WERI-Rb-1 (cell line): ENCODE measurements at places on chromosomes 16 and 17.

DNA sequence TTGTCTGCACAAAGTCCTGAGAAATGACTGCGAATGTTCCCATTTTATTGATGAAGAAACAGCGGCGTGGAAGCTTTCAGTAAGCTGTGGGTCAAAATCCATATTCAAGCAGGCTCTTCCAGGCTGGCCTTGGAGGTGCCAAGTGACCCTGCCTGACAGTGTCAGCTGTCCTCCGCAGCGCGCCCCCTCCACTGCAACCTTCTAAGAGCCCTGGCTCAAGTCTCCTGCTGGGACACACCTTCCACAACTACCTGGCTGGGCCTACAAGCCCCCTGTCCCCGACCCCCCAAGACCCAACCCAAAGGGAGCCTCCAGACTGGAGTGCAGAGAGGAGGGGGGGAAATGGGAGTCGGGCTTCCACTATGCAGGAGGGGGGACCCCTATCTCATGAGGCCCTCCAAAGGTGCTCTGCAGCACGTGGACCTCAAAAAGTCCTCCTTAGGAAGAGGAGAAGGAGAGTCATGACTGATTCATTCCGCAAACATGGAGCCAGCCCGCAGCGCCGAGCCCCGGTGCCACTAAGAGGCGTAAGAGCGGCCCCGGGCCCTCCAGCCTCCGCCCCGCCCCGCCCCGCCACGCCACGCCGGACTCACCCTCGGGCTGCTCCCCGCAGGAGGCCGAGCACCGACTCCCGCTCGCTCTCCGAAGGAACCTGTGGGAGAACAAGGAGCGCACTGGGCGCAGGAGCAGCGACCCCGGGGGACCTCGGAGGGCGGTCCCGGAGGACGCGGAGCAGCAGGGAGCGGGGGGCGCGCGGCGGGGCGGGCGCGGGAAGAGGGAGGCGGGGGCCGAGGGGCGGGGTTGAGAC lies 574 bp downstream of the MPP3 start:
- peak; percentile 76 for DNase-seq

- DNase-seq = no peak
These were observed 68.5 kb upstream of the LHX1 start for GRCh38 chr17:36868777-36869176.

DNA sequence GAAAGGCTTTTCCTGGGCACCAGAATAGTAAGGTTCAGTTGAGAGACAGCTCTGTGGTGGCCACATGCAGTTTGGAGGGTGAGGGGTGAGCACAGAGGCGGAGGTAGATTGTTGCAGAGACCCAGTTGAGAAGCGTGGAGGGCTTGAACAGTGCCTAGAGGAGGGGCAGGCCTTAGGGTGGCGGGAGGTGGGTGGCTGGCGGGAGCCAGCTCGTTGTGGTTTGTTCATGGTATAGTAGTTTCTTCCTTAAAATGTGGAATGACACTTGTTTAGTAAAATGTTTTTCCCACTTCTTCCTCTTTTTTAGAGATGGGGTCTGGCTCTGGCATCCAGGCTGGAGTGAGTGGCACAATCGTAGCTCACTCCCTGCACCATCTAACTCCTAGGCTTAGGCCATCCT lies 14.2 kb downstream of the USP10 start:
- DNase-seq = no peak

DNA sequence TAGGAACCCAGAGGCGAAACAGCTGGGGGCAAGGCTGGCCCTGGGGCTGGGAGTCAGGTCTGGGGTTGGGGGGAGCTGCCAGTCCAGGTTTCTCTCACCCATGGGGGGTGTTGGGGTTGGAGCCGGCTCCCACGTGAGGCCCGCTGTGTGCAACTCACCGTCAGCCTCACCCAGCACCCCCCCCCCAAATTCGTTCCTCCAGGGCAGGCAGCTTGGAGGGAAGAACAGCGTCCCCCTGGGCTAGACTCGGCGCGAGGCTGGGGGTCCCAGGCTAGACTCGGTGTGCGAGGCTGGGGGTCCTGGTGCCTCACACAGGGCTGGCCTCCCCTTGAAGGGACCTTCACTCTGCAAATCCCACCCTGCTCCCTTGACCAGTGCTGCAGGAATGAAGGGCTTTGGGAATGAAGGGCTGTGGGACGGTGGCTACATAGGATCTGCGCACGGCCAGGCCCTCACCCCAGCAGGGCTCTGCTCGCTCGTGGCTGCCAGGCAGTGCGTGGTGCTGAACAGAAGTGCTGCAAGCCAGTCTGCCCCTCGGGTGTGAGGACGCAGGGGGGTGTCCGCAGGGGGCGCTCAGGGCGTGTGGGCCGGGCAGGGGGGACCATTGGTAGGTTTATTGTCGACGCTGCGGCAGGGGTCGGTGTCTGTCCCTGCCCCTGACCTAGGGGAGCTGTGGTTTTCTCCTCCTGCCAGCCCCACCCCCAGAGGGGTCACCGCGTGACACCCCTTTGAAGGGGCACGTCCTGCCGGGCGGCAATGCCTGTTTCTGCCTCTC lies 74.7 kb downstream of the KLHDC4 start:
- no peak for DNase-seq

GRCh38 chr16:81279392-81279791 lies 35.4 kb upstream of the GAN start:
- no peak for DNase-seq

GRCh38 chr16:48102083-48103008 lies 53.4 kb downstream of the ABCC12 start:
- DNase-seq = no peak

DNA sequence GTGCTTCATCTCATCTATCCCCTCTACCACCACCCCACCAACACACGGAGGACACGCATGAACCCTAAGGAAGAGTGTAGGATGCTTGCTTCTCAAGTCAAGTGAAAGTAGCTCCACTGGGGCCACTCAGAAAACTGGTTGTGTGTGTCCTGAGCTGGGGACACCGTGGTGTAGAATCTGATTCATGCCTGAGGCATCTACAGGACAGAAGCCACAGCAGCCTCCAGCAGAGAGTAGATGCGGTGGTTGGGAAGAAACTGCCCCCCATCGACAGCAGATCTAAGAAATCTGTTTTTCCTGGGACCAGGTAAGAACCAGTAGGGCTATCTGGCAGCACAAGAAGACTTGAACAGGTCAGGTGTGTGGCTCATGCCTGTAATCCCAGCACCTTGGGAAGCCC lies 51.9 kb upstream of the HLF start:
- no peak for DNase-seq

DNA sequence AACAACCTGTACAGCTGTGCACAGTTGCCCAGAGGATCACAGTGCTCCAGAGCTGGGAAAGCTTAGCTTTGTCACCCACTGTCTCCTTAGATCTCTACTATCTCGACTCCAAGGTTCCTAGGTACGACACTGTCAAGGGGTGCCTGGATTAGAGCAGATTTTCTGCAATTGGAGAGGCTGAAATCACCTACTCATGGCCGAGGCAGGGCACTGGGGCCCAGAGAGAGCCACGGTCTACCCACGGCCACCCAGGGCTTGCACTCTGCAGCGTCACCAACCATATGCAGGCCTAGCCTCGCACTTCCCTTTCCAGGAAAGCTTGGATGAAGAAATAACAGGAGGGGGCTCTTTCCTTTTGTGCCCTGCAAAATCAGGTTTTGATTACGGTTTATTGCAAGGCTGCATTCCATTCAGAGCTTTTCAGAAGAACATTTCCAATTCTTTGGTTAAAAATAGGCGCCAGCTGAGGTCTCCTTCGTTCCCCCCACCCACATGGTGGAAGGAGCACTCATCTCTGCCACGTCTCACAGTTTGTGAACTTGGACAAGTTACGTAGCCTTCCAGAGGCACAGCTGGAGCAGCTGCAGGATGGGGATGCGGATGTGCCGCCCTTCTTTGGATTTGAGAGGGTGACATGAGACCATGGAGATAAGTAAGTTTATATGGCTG lies 80.0 kb downstream of the IRX5 start:
- no peak for DNase-seq

GRCh38 chr17:61140081-61140786 lies 259.4 kb upstream of the TBX2 start:
- no peak for DNase-seq

- no peak for DNase-seq
These were observed 5.1 kb downstream of the LDHD start for GRCh38 chr16:75111514-75111940.

GRCh38 chr17:77196251-77196650 lies 55.5 kb downstream of the SEC14L1 start:
- DNase-seq = no peak

- peak; percentile 41 for DNase-seq
These were observed 263.8 kb downstream of the HS3ST3A1 start for GRCh38 chr17:13337864-13338371.

DNA sequence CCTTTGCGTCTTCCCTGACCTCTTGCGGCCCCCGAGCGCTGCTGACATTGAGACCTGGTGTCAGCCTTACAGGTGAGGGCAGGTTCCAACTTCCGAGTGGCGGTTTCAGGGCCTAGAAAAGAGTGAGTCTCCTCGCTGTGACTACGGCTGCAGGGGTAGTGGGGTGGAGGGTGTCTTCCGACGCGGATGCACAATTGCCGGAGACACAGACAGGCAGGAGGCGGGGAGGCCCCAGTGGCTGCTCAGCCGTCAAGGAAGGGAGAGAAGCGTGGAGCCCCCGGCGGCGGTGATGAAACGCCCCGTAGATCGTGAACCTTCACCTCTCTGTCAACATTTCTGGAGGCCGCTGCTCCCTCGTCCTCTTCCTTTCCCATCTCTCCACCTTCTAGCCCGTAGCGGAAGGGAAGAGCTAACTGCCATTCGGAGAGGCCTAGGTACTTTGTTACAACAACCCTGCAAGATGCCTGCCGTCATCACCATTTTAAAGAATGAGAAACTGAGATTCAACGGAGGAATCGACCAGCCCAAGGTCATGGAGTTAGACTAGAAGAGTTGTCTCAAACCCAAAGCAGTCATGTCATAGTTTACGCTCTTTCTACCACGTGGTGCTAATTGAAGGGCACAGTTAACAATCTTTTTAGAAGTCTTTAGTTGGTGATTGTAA lies 485 bp downstream of the DNAJA3 start:
- no peak for DNase-seq

GRCh38 chr16:3961449-3961849 lies 80.9 kb upstream of the CREBBP start:
- no peak for DNase-seq

DNA sequence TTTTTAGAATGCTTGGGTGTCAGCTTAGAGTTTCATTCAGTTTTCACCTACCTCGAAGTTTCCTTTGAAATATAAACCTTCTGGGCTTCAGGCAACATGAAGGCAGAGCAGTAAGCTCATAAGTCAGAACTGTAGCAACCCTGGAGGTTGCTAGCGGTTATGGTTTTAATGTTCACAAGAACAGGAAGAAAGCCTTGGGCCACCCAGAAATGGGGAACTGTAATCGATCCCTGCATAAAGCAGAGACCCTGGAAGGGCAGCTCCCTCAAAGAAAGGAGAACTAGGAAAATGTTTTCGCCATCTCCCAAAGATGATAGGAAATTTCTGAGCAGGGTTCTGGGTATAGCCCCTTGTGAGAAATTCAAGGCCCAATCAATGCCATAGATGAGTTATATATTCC lies 47.8 kb upstream of the RASL10B start:
- DNase-seq = no peak

GRCh38 chr17:79298799-79299198 lies 224.2 kb downstream of the ENGASE start:
- no peak for DNase-seq

DNA sequence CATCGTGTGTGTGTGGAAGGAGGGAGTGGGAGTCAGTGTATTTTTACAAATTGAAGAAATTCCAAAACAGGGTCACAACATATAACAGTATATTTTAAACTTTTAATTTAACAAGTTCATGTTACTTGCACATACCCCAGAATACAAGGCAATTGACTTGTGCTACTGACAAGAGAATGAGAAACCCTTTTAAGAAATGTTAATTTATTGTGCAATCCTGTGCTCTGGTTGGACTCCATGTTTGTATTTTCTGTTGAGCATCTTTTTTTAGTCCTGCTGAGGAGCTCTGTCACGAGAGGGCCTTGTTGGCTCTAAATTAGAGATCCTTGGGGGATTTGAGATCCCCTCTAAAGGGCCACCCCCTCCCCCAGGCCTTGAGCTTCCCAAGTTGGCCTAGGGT lies 1.1 kb upstream of the EMP2 start:
- DNase-seq = no peak

DNA sequence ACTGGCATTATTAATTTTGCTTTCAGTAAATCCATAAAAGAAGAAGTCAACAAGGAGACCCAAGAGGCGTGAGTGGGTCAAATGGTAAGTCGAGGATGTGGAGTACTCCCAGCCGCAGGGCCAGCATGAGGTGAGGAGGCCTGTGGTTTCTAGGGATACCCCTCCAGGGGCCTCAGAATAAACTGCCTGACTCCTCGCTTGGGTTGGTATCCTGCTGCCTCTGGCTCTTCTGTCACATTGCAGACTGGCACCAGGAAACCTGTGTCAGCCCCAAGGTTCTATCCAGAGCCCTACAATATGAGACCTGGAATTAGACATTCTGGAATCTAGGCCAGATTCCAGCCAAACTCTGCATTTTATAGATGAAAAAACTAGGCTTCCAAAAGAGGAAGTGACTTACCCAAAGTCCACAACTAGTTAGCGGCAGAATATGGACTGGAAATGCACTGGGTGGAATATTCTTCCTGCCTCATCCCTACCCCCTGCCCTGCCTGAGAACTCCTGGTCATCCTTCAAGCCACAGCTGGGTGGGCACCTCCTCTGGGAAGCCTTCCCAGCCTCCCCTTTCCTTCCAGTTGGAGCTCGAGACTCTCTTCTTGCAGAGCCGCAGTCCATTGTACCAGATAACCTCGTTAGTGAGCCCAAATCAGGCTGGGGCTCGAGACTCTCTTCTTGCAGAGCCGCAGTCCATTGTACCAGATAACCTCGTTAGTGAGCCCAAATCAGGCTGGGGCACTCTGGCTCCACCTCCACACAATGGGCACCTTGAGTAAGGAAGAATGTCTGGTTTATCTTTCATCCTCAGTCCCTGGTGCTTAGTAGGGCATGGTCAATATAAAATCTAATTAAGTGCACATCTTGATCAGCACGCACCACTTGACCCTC lies 22.6 kb downstream of the C17orf67 start:
- DNase-seq = no peak

DNA sequence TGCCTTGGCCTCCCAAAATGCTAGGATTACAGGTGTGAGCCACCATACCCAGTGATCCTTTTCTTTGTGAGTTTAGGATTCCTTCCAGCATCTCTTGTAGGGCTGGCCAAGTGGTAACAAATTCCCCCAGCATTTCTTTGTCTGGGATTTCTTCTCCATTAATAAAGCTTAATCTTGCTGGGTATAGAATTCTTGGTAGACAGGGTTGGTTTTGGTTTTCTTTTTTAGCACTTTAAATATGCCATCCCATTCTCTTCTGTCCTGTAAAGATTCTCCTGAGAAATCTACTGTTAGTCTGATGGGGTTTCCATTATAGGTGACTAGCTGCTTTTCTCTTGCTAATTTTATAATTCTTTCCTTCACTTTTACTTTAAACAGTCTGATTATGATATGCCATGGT lies 173.0 kb upstream of the TOM1L1 start:
- no peak for DNase-seq

- no peak for DNase-seq
These were observed 5.9 kb downstream of the FASN start for GRCh38 chr17:82092094-82092586.

GRCh38 chr16:56610609-56611111 lies 2.3 kb downstream of the MT2A start:
- DNase-seq = no peak
